Activated naive CD4-positive, alpha-beta T cell treated with Interleukin-2 at 50 U/mL for 16 hours (primary cell): ENCODE measurements at places on chromosomes 3 and 15.
A peak's percentile ranks its signal among the peaks of the same experiment; 100 is the strongest.

GRCh38 chr3:44409640-44410410, 67.6 kb downstream of the ZNF445 start:
- no peak for DNase-seq

DNA sequence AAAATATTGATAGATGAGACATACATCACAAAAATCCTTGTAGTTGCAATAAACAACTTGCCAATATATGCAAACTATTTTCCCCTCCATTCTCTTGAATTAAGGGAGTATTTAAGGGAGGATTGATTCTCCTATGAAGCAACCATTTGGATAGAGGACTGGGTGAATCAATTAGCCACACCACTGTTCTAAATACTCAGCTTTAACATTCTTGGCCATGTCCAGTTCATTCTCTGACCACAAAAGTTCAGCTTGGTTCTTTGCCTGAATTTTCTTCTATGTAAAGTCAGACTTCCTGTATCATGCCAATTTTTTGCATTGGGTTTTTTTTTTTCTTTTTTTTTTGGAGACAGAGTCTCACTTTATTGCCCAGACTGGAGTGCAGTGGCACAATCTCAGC, 15.8 kb upstream of the SEC11A start:
- DNase-seq = no peak

- DNase-seq = no peak
Observed at GRCh38 chr3:50318615-50319014, 3.9 kb downstream of the HYAL2 start.

- no peak for DNase-seq
Observed at GRCh38 chr15:67613211-67613610, 70.7 kb downstream of the MAP2K5 start.

GRCh38 chr3:97954228-97954827, 17.9 kb downstream of the RIOX2 start:
- DNase-seq = no peak

GRCh38 chr3:66851894-66852613, 146.1 kb upstream of the KBTBD8 start:
- DNase-seq = no peak

- peak; percentile 23 for DNase-seq
Observed at GRCh38 chr3:66372681-66373350, 128.0 kb downstream of the LRIG1 start.

GRCh38 chr15:56774356-56774755, 41.0 kb upstream of the ZNF280D start:
- DNase-seq = no peak

GRCh38 chr15:67370206-67370954, 115.8 kb downstream of the IQCH start:
- DNase-seq = no peak

DNA sequence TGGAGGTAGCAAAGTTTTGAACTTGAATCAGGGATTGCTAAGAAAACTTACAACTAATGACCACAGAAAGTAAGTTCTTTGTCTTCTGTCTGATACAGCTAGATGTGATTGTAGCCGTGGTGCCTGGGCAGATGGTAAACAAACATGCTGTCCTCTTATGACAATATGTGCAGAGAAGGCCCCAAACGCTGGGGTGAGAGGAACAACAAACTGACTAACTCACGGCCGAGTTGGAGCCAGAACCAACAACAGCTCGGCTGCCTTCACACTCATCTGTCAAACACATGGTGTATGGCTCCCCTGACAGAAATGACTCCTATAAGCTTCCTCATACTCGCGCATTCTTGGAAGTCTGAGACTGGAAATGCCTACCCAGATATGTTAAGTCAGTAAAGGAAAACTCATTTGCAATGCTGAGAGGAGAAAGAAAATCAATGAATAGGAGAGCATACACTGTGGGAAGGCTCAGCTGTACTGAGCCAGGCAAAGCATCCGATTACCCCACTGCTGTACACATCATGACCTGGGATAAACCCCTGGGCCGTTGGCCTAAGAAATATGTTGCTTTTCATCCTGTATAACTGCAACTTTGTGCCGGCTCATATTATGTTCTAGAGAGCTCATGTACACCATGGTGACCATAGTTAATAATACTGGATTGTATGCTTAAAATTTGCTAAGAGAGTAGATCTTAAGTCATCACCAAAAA, 5.7 kb downstream of the THBS1 start:
- DNase-seq = no peak

- DNase-seq = no peak
Observed at GRCh38 chr3:64460141-64460730, 227.6 kb downstream of the ADAMTS9 start.

- DNase-seq = no peak
Observed at GRCh38 chr15:78024883-78025282, 52.6 kb downstream of the TBC1D2B start.

- no peak for DNase-seq
Observed at GRCh38 chr3:123296836-123297626, 95.3 kb downstream of the SEC22A start.

GRCh38 chr3:9130345-9131305, 118.8 kb downstream of the SRGAP3 start:
- DNase-seq = no peak

- DNase-seq = no peak
Observed at GRCh38 chr3:117411971-117412370, 702.4 kb downstream of the TUSC7 start.

DNA sequence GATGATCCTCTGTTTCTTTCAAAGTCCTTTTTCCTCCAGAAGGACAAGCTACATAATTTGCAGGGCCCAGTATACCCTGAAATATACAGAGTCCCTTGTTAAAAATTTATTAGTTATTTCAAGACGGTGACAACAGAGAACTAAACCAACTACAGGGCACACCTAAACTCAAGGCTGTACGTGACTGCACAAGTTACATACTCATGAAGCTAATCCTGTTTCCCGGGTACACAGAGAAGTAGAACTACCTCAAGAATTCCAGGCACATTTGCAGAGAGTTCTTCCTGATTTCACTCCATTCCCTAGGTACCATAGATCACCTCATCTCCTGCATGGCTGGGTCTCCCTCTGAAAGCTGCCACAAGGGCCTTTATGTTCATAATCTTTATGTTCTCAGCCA, 279.4 kb upstream of the ARL6 start:
- no peak for DNase-seq

DNA sequence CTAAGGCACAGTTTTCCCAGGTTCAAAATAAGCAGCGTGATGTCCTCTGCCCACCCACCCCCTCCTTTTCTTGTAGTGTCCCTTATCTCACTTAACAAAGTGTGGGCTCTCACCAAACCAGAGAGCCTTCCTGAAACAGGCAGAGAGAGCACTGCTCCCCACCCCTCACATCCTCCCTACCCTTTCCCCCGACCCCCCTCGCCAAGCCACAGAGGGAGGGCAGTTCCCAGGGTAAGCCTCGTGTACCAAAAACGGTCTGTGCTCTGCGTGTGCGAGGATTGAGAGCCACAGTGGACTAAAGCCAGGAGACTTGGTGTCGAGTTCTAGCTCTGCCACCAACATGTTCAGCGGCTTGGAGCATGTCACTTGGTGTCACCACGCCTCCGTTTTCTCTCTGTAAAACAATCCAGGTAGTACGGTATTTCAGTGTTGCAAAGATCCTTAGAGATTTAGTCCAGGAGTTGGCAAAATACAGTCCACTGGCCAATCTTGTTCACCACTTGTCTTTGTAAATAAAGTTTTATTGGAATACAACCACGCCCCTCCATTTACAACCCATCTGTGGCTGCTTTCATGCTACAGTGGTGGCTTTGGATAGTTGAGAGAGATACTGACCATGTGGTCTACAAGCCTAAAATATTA, 249.9 kb downstream of the OPA1 start:
- DNase-seq = no peak

DNA sequence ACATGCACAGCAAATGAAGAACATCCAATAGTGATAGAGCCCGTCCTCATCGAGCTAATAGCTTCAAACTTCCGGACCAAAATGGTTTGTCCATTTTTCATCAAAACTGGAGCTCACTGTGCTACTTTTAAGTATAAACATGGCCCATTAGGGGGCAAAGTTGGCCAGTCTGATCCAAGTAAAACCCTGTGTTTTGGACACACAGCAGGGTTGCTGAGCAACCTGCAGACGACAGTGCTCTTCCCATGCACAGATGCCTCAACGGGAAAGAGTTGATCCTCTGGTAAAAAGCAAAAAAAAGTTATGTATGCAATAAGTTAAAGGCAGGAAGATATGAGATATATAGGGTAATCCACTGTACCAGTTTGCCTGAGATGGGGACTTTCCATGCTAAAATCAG, 244.0 kb upstream of the THBS1 start:
- no peak for DNase-seq

DNA sequence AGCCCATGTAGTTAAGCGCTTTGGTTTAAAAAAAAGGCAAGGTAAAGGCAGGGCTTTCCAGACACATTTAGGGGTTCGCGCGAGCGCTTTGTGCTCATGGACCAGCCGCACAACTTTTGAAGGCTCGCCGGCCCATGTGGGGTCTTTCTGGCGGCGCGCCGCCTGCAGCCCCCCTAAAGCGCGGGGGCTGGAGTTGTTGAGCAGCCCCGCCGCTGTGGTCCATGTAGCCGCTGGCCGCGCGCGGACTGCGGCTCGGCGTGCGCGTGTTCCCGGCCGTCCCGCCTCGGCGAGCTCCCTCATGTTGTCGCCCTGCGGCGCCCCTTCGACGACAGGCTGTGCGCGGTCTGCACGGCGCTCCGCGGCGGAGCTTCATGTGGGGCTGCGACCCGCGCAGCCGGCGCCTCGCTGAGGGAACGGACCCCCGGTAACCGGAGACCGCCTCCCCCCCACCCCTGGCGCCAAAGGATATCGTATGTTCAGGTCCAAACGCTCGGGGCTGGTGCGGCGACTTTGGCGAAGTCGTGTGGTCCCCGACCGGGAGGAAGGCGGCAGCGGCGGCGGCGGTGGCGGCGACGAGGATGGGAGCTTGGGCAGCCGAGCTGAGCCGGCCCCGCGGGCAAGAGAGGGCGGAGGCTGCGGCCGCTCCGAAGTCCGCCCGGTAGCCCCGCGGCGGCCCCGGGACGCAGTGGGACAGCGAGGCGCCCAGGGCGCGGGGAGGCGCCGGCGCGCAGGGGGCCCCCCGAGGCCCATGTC, 927 bp downstream of the SMAD6 start:
- peak; percentile 9 for DNase-seq

DNA sequence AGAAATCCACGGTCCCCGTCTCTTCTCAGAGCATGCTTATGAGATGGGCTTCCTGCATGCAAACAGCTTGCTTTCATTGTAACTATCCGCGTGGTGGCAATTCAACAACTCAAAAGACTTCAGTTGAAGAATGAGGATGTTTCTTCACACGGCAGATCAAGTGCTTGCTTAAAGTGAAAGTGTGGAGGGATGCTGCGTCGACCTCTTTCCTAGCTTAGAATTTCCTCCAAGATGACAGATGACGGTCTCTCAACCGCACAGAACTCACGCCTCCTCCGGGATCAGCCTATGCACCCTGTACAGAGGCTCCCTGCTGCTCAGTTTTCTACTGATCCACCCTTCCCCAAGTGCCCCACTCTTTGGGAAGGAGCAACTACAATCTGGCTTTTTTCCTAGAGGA, 47.8 kb downstream of the PCSK6 start:
- DNase-seq = no peak

- DNase-seq = no peak
Observed at GRCh38 chr3:2706144-2706835, 403.9 kb downstream of the IL5RA start.

GRCh38 chr3:179961071-179961702, 75.5 kb downstream of the PEX5L start:
- DNase-seq = no peak

- no peak for DNase-seq
Observed at GRCh38 chr15:96732704-96733103, 402.2 kb downstream of the NR2F2 start.

- DNase-seq = no peak
Observed at GRCh38 chr15:67446449-67446848, 74.5 kb upstream of the C15orf61 start.

DNA sequence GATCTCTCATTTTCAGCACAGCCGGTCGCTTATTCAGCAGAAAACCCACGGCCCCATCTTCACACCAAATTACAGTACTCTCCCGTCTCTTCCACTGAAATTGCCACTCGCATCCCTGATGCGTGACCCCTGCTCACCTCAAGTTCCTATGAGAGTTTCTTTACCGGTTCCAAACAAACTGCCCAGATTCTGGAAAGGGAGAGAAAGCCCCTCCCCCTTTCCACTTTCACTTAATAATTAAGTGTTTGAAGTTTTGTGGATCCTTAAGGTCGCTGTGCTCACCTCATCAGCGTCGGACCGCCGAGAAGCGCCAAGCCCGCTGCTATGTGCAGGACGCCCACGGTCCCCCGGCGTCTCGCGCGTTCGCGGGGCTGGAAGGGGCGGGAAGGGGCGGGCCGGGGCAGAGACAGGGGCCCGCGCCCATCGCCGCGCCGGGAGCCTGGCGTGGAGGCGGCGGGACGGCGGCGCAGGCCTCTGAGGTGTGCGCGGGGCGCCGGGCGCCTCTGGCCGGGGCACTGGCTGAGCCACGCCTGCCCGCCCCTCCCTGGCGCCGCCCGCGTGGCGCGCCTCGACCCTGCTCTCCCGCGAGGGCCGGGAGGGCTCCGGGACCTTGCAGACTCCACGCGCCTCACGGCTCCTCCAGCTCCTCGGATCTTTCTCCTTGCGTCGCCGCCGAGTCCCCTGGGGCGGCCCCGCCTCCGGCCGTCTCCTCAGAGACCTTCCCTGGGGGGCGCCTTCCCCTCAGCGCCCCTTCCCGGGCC, at the start of gene GPR156:
GPR156 (minus strand) TSS at position 476 of the 761 bp plus-strand sequence. CDS start 41,124 bp downstream, outside the sequence.
- DNase-seq = no peak

DNA sequence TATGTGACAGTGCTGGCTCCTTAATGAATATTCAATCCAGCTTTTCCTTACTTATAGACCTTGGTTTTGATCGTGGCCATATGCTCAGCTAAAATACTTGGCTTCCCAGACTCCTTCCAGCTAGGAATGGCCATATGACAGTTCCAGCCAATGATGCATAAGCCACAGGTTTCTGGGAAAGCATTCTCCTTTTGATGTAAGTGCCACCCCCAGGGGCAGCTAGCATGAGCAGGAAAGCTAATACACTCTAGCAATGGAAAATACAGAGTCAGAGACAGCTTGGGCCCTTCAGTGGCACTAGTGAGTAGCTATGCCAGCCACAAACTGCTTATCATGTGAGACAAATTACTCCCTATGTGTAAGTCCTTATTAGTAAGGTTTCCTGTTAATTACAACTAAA, 26.7 kb downstream of the TBC1D2B start:
- DNase-seq = peak; percentile 42

- DNase-seq = no peak
Observed at GRCh38 chr15:69059557-69059943, 45.1 kb downstream of the NOX5 start.

DNA sequence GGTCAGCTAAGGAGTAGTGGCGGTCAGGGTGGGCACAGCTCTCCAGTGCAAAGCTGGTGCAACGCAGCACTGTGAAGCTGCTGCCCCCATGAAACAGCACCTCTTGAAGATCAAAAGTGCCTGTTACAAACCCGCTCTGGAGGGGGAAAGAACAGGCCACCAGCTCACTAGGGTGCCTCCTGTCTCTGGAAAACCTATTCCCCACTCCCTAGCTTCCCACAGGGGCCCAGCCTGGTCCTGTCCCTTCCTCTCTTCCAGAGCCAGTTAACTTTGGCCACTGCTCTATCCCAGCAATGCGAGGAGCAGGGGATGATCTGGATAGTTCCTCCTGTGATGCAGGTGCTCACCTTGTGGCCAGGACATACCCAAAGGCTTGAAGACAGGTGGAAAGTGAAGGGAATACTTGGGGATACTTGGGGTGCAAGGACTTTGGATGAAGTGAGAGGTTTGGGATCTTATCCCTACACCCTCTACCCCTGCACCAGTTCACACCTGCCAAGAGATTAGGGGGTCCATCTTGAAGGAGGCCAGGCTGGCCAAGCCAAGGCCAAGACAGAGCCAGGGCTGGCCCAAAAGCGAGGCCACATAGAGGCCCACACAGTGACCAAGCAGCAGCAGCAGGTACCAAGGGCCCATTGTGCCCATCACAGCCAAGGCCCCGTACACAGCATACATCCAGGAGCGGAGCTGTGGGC, 4.2 kb downstream of the HHATL start:
- DNase-seq = no peak
